Stimulated activated CD4-positive, alpha-beta T cell treated with anti-CD3 and anti-CD28 coated beads, Interleukin-15, amount 100 ng/mL, for 1 hour (primary cell): ENCODE measurements at places on chromosomes 13 and 19.

GRCh38 chr13:24618011-24618955 is 61.9 kb upstream of the ATP12A start:
- peak; percentile 8 for DNase-seq

- DNase-seq, result no peak
Measured at GRCh38 chr13:44300895-44301638, 72.6 kb upstream of the SERP2 start.

GRCh38 chr19:18063463-18063862 is 23.3 kb downstream of the IL12RB1 start:
- DNase-seq, result peak; percentile 13

- DNase-seq, result no peak
Measured at GRCh38 chr19:5128251-5128935, 159.5 kb downstream of the KDM4B start.

DNA sequence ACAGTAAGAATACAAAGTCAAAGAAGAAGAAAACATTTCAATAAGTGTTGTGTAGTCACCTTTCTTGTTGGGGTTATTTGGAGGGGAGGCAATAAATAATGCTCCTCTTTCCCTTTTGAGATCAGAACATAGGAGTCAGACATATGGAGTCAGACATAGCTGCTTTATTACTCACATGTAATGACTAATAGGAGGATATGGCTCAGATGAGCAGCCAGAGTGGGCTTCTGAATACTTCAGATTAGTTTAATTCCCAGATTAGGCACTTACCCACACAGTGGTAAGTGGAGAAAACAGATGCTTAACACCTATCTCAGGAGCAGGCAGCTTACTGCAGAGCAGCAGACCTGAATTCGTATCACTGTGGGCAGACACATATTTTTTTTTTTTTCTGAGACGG is 31.7 kb upstream of the C1QTNF9B start:
- no peak for DNase-seq

GRCh38 chr19:39917561-39918182 is 16.8 kb downstream of the FCGBP start:
- DNase-seq, result no peak

- DNase-seq, result no peak
Measured at GRCh38 chr19:6752256-6753177, 13.0 kb downstream of the TRIP10 start.

GRCh38 chr13:102402290-102402689 is 442 bp upstream of the FGF14 start:
- no peak for DNase-seq

DNA sequence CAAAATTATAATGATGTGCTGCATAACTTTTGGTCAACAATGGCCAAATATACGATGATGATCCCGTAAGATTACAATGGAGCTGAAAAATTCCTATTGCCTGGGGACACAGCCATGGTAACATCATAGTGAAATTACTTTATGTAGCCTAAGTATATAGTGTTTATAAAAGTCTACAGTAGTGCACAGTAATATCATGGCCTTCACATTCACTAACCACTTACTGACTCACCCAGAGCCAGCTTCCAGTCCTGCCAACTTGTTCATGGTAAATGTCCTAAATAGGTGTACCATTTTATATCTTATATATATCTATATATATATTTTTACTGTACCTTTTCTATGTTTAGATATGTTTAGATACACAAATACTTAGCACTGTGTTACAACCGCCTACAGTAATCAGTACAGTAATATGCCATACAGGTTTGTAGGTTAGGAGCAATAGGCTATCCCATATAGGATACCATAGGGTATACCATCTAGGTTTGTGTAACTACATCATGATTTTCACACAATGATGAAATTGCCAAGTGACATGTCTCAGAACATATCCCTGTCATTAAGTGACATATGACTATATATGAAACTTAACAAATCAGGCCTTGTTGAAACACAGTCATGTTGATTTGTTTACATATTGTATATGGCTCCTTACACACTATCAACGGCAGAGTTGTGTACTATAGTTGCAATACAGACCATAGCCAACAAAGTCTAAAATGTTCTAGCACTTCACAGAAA is 23.7 kb downstream of the DIS3 start:
- no peak for DNase-seq
